ENCODE measurements at places on chromosomes 7 and 10. TPM values are rescaled to one million over a fixed set of nuclear protein-coding genes. Genes with fewer than 3 reads are reported as not detected.

The SCART1 gene
- total RNA-seq, result 4.7 TPM

The RASA4B gene
- total RNA-seq, result 0.65 TPM

The NPFFR1 gene
- total RNA-seq, result not detected

The CAPZA2 gene
- 97.0 TPM for total RNA-seq

The STN1 gene
- total RNA-seq, result 64.4 TPM

The CNTNAP2 gene
- total RNA-seq, result not detected
